Activated CD4-positive, CD25-positive, alpha-beta regulatory T cell (primary cell): ENCODE measurements at places on chromosomes 7 and 10.

- DNase-seq = no peak
These were observed 462 bp upstream of the CISD1 start for GRCh38 chr10:58268454-58268945.

GRCh38 chr7:19099924-19100323 lies 17.5 kb downstream of the TWIST1 start:
- DNase-seq = no peak

DNA sequence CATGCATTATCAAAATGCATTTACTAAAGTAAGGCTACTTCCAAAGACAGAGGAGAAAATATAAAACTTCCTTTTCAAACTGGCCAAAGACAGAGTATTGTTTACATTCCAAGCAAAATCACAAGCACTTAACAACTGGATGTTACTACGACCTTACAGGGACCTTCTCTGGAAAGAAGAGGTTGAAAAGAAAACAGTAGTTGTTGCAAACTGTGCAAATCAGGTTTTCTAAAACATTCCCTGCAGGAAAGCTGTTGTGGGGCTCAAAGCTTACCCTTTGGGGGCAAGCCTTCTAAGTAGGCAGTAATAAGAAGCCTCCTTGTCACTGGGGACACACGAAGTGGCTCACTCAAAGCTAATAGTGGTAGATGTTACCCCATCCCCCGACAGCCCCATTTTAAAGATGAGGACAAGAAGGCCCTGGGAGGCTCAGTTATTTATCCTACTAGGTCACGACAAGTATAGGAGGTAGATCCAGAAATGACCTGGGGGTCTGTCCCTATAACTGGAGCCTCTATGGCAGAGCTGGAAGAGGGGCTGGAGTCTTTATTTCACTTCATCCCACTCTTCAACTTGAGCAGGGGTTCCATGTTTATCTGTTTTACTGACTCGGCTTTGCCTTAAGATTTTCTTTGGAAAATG lies 46.6 kb downstream of the ATXN7L1 start:
- DNase-seq = no peak

DNA sequence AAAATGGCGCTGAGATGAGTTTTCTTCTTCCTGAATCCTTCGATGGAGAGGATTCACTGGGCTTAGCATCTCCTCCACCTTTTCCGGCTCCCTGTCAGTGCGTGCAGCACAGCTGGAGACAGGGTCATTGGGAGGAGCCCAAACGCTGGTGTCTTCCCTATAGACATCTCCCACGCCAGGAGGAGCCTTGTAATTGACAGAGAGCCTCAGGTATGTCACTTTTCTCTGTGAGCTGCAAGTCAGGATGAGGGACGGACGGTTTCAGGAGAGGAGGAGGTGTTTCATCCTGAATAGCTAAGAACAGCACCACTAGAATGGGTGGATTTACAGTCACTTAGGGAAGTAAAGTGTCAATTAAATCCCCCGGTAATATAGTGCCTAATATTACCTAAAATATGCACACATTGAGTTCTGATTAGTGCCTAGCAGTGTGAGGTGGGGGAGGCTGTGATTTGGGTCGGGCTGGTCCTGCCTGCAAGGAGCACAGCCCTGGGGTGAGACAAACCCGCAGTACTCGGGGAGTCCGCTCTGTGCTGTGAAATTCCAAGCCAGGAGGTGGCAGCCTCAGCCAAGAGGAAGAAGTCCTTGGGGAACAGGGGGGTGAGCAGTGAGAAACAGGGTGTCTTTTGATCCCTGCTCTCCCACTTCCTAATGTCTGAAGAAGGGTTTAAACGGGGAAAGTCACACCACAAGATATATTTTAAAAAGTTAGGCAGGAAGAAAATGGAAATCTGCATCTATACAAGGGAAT lies 28.2 kb downstream of the IL15RA start:
- no peak for DNase-seq
